ENCODE measurements at places on chromosomes 11 and 22.

DNA sequence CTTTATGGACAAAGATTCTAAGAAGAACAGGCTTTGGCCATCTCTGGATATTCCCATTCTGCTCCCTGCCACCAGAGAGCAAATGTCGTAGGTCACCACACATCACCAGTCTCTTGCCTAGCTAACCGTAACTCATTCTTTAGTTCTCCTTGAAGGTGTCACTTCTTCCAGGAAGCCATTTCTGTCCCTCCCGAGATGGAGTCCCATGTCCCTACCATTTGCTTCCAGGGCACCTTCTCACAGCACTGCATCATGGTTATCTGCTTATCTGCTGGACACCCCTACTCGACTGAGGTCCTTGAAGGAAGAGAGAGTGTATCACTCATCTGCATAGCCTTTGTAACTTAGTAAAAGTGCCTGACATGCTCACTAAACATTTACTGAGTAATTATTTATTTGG lies 47.6 kb downstream of the FAM83F start:
- DNase-seq, result no peak

- DNase-seq, result no peak
These were observed 1.8 kb upstream of the IL18BP start for GRCh38 chr11:71996946-71997345.

- no peak for DNase-seq
These were observed 37.8 kb downstream of the GRIK4 start for GRCh38 chr11:120549346-120549745.

DNA sequence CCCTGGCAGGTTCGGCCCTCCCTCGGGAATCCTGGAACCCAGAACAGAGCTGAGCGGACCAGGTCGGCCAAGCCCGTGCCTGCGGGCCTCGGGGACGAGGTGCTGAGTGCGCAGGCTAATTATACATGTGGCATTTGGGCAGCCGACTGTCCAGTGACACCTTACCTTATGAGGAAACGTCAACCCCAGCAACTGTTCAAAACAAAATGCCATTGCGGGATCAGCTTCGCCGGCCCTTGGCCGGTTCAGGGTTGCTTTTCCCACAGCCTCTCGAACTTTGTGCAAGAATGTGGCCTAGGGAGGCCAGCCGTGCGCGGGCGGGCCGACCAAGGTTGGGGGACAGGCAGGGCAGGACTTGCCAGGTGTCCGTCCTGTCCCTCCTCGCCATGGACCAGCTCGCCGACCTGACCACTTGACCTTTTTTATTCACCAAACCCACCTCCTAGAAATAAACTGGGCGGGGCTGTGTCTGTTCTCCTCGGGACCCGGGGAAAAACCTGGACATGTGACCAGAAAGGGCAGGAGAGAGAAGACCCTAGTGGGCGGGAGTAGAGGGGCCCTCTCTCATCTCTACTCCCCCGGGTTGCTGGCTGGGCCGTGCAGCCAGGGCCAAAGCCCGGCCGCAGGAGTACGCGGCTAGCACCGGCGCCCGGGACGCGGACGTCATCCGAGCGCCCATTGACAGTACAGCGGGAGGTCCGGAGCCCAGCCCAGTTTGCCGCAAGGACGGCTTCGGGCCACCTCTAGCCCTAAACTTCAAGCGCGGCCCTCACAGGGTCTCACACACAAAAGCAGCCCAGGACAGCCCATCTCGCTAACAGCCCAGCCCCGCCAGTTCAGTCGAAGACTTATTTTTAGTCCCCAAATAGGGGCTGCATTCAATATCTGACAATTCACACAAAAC lies 134.3 kb upstream of the C11orf58 start:
- no peak for DNase-seq

DNA sequence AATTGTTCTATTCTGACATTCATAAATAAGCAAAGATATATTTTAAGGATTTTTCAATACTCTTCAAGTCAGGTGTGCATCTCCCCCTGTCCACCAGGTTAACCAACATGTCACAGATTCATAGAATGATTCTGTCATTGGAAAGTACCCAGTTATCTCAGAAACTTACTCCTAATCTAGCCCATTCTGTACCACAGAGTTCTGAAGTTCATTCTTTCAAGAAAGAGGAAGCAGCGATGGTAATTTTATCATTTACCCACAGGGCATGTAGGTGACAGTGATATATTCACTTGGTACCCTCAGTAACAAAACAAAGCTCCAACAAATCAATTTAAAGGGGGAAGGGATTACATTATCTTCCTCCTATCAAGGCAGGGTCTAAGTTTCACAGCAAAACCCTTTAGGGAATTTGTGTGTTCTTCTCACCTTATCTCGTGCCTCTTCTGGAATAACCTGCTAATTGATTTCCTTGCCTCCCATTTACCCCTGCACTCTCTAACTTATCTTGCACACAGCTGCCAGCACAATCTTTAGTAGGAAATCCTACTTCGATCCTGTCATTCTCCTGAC lies 19.0 kb upstream of the MPPED2 start:
- no peak for DNase-seq

- no peak for DNase-seq
These were observed 136.7 kb upstream of the FAT3 start for GRCh38 chr11:92087725-92088537.

- peak; percentile 37 for DNase-seq
These were observed 96.2 kb downstream of the PDHX start for GRCh38 chr11:35012467-35013191.

DNA sequence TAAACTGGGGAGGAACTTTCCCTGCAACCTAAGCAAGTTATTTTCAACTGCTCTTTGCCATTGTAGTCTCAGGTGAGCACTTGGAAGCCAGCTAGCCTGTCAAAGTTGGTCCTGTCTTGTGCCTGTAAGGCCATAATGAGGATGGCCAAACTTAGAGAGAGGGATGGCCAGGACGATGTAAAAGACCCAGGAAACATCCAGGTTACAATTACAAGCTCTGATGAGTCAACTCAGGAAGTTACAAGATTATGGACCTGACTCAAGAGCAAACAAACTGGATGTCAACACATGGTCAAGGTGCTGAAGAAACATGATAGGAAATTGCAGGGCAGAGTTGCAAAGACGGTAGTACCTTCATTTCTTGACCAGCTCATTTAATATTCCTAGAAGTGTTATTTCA lies 1.6 kb downstream of the GTPBP1 start:
- DNase-seq, result no peak

- DNase-seq, result no peak
These were observed 44.7 kb upstream of the TTLL12 start for GRCh38 chr22:43231724-43232034.

- DNase-seq, result no peak
These were observed 328.1 kb upstream of the SYN3 start for GRCh38 chr22:33386270-33386669.

GRCh38 chr11:86150847-86151173 lies 81.9 kb upstream of the PICALM start:
- no peak for DNase-seq

GRCh38 chr11:83862691-83863090 lies 576.5 kb upstream of the CCDC90B start:
- DNase-seq, result no peak

GRCh38 chr11:105229257-105229656 lies 89.7 kb upstream of the CARD18 start:
- DNase-seq, result no peak

GRCh38 chr11:73205661-73206343 lies 12.3 kb upstream of the P2RY2 start:
- DNase-seq, result no peak

- DNase-seq, result no peak
These were observed 9.2 kb downstream of the TAB1 start for GRCh38 chr22:39408807-39409206.

GRCh38 chr22:36375071-36375980 lies 12.4 kb downstream of the MYH9 start:
- no peak for DNase-seq

DNA sequence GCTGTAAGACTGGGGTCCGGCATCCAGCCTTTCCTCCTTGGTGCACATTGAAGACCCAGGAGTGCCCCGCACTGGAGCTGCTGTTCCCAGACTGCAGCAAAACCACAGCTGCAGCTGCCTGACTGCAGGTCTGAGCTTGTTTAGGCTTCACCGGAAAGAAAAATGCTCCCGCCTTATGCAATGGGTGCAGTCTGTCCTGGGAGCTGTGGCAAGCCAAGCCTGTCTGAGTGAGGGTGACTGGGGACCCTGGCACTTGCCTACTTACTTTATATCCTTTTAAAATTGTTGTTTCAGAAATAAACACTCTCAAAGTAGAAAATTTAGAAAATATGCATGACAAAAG lies 23.3 kb upstream of the CD44 start:
- no peak for DNase-seq

DNA sequence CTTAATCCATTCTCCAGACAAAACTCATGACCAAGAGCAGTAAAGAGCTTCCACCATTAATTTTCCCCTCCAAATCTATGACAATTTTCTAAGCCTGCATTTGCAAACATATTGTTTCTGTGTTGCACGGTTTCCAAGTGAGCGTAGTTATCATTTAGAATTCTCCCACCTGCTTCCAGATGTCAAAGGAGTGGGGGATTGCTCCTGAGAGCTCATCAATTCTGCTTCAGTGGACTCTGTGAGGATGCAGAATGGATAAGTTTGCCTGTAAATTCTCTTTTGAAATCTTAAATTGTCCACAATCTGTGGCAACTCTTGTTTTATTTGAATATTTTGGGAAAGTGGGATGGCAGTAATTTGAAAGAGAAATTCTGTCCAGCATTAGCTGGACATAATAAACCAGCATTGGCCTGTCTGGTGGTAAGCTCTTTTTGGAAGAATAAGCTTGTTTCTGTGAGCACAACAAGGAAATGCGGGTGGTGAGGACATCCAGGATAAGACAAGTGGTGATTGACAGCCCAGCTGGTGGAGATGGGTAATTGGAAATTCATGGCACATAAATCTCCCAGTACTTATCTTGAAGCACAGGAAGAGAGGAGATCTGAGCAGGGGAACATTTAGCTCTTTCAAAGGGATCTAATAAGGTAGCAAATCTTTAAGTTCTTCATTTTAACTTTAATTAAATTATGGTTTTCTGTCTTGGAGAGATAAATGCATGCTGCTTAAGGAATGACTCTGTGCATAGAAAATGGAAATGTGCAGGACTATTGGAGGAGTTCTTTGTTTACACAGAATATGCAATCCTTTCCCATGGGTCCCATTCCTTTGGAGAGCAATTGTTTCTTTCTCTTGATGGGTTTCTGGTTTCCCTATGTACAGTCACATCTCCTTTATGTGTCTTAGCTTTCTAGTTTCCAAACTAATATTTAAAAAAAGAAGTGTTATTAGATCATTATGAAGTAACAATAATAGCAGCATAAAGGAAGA lies 73.2 kb downstream of the FAT3 start:
- no peak for DNase-seq

GRCh38 chr22:39954584-39955055 lies 5.6 kb upstream of the TMA7B start:
- DNase-seq, result no peak

DNA sequence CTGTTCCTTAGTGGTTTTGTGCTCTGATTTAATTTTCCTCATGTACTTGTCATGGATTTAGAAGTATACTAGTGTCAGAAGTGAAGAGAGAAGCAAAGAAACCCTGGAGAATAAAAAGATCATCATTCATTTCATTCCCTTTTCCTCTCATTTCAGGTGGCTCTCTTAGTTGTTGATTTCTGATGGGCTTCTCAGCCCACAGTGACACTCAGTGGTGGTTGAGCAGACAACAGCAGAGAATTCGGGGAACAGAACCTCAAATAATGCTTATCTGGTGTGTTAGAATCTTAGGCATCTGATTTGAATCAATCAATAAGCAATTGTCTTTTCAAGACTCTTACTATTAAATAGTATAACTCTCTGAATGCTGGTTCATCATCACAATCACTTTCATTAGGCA lies 1289.4 kb downstream of the FAM181B start:
- DNase-seq, result no peak

DNA sequence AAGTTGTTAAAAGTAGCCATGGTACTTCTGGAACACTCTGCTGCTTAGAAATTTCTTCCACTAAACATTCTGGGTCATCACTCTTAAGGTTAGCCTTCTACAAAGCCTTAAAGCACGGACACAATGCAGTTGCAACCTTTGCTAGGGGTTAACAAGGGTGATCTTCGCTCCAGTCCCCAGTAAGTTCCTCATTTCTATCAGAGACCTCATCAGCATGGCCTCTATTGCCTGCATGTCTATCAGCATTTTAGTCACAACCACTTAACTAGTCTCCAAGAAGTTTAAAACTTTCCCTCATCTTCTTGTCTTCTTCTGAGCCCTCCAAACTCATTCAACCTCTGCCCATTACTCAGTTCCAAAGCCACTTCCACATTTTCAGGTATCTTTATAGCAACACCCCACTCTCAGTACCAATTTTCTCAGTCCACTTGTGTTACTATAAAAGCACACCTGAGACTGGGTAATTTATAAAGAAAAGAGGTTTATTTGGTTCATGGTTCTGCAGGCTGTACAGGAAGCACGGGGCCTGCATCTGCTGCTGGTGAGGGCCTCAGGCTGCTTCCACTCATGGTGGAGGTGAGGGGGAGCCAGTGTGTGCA lies 48.7 kb upstream of the TH start:
- no peak for DNase-seq

DNA sequence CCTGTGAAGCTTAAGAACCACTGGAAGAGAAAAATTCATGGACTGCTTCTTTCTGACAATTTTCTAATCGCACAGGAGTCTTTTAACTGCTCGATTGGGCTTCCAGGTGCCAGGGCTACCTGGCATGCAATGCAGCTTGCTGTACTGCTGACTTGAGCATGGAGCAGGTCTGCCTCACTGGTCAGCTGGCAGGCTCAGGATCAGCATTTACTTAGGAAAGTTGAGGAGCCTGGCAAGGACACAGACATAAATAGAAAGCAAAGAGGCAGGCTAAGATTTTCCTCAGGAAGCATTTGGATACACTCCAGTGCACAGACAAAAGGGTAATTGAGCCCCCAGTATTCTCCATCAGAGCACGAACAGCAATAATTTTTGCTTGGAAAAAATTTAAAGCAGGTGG lies 163.5 kb downstream of the CSNK2A3 start:
- no peak for DNase-seq

GRCh38 chr22:44193535-44193891 lies 12.8 kb downstream of the PARVG start:
- DNase-seq, result peak; percentile 26

GRCh38 chr11:55914482-55914881 lies at the start of gene OR5W2:
Gene OR5W2, minus strand, starts transcription at chr11:55914582. Its CDS starts 0 bp downstream, at chr11:55914582.
- no peak for DNase-seq

DNA sequence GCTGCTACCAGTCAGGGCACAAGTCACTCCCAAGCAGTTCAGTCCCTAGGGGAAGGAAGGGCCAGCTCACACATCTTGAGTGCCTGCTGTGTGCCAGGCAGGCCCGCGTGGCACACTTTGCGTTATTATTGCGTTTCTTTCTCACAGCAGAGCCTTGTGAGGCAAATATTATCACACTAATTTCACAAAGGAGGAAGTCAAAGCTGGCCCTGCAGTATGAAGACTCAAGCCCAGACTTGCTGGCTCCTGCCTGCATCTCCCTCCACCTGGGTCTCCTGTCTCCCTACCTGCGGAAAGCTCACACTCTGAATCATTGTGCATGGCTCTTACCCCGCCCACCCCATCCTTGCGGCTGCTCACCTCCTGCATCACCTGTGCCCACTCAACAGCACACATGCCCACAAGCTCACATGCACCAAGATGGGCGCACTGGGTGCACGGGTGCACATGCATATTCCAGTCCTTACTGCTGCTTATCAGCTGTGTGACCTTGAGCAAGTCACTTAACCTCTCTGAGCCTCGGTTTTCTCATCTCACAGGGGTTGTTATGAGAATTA lies 31.7 kb upstream of the P2RY2 start:
- no peak for DNase-seq

GRCh38 chr11:1586699-1587098 lies 1.6 kb upstream of the KRTAP5-1 start:
- no peak for DNase-seq

Measured in activated CD4-positive, alpha-beta T cell treated with anti-CD3 and anti-CD28 coated beads, Interleukin-2, amount 10 ng/mL, durations not matched to agents 7 days and 5 days (primary cell).